Progenitor cell of endocrine pancreas (in vitro differentiated cells): ENCODE measurements at places on chromosomes 12 and 14.
A peak's percentile ranks its signal among the peaks of the same experiment; 100 is the strongest.

DNA sequence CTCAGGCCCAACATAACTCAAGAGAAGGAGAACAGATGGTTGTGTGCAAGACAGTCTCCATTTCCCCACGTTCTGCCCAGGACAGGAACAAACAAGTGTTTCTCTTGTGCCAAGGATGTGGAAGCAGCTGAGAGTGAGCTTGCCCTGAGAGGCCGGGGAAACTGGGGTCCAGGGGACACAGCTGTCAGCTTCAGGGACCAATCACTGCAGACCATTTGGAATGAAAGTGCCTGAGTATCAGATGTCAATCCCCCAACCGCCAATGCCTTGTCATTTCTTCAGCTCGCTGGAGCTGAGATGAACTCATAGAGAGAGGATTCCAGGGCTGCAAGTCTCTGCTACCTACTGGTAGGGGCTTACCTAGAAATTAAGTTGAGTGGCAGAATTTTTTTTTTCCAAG is 71.9 kb upstream of the METAP2 start:
- DNase-seq: no peak

GRCh38 chr12:110613771-110614684 is at the start of gene TCTN1:
TSS of gene TCTN1 (plus strand) at chr12:110614129. CDS start at chr12:110614183, 54 bp downstream.
- peak; percentile 95 for DNase-seq

GRCh38 chr14:102986810-102987579 is 64.5 kb downstream of the AMN start:
- no peak for DNase-seq

DNA sequence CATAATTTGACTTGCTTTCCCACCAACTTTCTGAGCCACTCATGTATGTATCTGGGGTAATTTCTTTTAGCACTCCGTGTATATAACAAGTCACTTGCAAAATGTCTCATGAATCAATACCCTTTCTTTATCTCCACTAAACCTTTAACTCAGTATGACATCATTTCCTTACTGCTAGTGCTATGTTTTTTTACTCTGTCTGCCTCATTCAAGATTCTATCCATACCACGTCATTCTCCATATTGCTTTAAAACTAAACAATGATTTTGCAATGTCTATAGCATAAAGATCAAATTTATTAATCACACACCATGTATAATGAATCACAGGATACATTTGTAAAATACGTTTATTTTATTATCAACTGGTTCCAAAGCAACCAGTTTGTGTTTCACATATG is 178.2 kb downstream of the PIK3C2G start:
- DNase-seq: no peak

DNA sequence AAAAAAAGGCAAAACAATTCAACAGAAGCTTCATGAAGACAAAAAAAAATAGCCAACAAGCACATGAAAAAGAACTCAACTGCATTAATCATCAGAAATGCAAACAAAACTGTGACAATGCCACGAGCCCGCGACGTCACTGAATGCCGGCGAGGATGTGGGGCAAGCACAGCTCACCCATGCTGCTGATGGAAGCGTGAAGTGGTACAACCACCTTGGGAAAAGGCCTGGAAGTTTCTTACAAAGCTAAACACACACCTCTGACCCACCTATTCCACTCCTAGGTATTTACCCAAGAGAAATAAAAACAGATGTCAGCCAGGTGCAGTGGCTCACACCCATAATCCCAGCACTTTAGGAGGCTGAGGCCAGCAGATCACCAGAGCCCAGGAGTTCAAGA is 10.5 kb downstream of the BTBD6 start:
- no peak for DNase-seq

GRCh38 chr12:53061404-53062010 is 11.6 kb downstream of the TNS2 start:
- no peak for DNase-seq

- no peak for DNase-seq
Observed at GRCh38 chr14:68199554-68200151, 380.1 kb downstream of the RAD51B start.

DNA sequence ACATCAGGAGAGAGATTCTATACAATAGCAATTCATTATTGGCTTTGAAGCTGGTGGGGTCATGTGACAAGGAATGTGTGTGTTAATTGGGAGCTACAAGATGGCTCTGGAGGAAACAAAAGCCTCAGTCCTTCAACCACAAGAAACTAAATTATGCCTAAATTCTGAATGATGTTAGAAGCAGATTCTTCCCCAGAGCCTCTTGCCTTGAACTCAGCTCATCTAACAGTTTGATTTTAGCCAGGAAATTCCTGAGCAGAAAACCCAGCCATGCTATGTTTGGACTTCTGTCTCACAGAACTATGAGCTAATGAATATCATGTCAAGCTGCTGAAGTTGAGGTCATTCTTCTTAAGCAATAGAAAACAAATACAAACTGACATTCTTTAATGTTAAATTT is 274.7 kb downstream of the SLC6A15 start:
- DNase-seq: no peak
